ENCODE measurements at places on chromosomes 2 and 18.

DNA sequence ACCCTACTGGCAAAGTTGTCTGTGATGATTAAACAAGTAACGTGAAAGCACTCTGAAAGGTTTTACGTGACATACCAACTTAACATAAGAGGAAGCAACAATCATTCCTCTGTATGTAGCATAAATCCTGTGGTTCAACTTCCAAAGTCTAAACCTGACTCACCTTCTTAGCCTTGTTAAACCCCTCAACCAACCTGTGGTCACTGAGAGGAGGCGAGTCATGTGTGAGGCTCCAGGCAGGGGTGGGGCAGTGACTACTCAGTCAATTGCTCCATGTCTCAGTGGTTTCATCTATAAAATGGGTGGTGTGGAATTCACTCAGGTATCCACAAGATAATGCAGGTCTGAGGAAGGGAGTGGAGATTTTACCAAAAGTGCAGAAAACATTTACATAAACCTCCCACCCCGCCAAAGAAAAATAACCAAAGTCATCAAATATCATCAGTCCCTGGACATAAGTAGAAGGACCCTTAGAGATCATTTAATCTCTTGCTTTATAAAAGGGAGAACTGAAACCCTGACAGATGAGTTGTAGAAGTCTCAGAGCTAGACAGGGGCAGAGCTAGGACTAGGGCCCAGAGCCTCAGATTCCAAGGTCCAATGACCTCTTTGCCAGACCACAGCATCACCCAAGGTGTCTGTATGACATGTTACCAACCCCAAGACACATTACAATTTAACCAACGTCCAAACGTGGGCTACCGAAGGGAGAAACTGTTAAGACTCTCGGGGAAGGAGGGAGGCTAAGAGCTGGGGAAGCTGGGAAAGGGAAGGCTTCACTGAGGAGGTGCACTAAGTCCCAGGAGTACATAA lies 3.7 kb upstream of the PCBP1 start:
- DNase-seq, result peak; percentile 83

GRCh38 chr2:39523308-39524044 lies 86.4 kb upstream of the MAP4K3 start:
- no peak for DNase-seq

DNA sequence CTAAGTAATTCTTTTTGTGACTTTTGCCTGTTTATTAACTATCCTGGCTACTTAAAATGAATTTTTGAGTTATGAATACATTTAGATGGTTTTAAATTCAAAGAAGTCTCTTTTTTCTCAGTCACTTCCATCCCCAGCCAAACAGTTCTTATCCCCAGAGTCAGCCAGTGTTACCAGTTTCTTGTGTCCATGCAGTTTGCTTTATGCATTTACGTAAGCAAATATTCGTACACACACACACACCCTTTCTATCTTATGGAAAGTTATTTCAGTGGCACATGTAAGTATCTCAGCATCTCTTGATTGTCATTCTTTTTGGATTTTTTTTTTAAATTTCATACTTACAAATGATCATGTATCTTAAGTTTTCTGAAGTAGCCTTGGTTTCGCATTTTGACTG lies 113.2 kb downstream of the NEDD4L start:
- no peak for DNase-seq

- no peak for DNase-seq
Observed at GRCh38 chr2:85181134-85181631, 48.0 kb downstream of the TCF7L1 start.

DNA sequence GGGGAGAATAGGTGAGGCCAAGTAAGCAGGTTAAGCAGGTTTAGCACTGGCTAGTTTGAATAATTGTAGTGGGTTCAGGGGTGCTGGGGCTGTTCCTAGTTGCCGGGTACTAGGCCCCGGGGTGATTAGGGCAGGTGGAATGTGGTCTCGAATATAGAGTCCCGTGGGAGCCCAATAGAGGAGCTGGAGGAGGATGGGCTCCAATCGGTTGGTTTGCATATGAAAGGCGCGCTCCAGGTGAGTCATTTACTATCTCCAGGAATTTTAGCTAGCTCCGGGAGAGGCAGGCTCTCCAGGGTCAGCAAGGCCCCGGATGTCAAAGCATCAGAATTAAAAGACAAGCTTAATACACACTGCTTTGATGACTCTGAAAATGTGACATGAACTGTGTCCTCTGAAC lies 304.0 kb downstream of the ZNF521 start:
- no peak for DNase-seq

DNA sequence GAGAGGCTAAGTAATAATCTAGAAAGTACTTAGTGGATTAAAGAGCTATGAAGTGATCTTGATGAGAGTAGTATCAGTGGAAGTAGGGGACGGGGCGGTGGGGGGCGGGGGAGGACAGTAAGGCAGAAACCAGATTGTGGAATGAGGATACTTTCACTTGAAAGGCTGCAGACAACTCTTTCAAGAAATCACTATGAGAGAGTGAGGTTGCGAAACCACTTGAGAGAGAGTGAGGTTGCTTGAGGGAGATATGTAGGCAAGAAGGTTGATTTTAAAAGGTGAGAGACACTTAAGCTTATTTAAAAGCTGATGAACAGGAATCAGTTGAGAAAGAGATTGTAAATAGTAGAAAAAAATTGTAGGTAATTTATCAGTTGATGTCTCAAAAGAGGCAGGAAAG lies 3.8 kb downstream of the ZNF397 start:
- DNase-seq, result no peak

GRCh38 chr2:200767111-200767885 lies 44.4 kb upstream of the BZW1 start:
- DNase-seq, result no peak

GRCh38 chr2:159124931-159125467 lies 156.6 kb downstream of the TANC1 start:
- DNase-seq, result no peak

GRCh38 chr18:67359873-67360838 lies 156.4 kb downstream of the DSEL start:
- DNase-seq, result peak; percentile 13

DNA sequence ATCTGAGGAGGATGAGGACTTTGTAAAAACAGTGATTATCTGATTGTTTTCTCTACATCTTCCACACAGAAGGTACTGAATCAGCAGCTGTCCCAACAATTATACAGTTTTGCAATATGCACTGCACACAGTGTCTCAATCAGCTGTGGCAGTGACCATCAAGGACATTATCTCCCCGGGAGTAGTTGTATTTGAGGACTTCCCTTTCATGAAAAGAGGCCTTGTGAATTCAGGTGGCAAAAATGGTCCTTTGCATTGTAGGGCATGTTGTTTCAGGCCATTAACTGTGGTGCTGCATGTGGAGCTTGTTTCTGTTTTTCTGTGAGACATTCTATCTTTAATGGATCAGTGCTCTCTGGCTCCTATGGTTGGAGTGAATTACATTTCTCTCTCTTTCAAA lies 779.4 kb upstream of the FSHR start:
- DNase-seq, result no peak

DNA sequence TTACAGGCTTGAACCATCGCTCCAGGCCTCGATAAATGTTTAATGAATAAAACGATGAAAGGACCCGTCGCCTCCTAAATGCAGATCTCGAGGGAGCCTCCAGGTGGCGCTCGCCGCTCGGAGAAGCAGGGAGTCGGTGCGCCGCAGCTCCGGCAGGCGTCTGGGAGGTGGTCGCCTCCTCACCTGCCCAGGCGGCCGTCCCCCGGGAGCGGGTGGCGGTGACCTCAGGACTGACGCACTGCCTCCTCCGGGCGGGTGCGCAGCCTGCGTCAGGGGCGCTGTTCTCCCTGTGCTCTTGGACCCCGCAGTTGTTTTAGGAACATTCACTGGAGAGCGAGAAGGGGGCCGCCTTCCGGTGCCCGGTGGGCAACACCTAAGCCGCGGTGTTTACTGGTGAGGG lies 38.6 kb upstream of the POLE4 start:
- peak; percentile 72 for DNase-seq

- peak; percentile 75 for DNase-seq
Observed at GRCh38 chr2:68388358-68388757, 23.3 kb downstream of the PLEK start.

- DNase-seq, result no peak
Observed at GRCh38 chr2:10269711-10270610, 32.7 kb upstream of the HPCAL1 start.
